ENCODE measurements at places on chromosomes 4 and X. TPM values are rescaled to one million over a fixed set of nuclear protein-coding genes. Genes with fewer than 3 reads are reported as not detected.

DNA sequence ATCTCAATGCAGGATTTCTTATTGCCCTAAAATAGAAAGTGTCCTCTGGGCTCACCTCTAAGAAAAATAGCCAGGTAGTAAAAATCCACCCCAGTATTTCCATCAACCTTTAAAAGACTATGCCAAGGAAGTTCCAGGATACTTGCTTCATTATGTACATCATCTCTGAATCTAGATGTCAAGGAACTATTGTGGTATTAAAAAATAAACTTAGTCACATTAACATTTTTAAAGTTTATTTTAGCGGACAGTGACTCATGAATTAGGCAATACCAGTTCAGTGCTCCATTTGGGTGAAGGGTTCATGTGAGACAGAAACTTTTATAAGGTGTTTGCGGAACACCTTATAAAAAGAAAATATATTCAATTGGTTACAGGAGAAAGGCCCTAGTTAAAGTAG lies 209.2 kb downstream of the ADAM29 start:
- no peak for DNase-seq

The WDR19 gene
- total RNA-seq: 16.0 TPM

DNA sequence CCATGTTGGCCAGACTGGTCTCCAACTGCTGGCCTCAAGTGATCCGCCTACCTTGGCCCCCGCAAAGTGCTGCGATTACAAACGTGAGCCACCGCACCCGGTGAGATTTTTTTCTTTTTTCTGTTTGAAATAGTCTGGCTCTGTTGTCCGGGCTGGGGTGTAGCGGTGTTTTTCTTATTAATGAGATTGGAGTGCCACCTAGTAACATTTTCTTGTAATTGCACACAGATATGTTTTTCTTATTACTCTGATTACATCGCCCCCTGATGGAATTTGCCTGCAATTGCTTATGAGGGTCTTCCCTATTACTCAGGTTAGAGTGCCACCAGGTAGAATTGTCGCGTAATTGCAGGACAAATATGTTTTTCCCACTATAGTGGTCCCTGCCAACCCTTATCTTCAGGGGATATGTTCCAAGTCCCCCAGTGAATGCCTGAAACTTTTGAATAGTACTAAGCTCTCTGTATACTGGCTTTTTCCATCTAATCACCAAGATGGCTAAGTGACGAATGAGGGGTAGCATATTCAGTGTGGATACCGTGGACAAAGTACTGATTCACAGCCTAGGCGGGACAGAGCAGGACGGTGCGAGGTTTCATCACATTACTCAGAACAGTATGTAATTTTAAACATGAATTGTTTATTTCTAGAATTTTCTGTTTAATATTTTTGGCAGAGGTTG lies 8.6 kb upstream of the PDHA1 start:
- DNase-seq: no peak

DNA sequence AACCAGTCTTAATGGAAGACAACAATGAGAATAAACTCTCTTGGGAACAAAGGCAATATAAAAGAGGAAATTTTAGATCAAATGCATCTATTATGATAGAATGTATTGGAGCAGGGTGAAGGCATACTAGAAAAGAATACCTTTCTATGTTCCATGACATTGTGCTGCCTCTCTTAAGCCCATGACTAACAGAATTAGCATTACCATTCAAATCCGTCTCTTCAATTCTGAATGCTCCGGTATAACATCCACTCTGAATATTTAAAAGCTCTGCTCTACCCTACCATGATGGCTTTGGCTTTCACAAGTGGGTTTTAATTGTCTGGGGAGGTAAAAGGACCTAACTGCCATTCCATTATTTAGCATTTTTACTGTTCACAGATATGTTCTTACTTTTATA lies 1878.4 kb downstream of the ARAP2 start:
- DNase-seq: no peak

DNA sequence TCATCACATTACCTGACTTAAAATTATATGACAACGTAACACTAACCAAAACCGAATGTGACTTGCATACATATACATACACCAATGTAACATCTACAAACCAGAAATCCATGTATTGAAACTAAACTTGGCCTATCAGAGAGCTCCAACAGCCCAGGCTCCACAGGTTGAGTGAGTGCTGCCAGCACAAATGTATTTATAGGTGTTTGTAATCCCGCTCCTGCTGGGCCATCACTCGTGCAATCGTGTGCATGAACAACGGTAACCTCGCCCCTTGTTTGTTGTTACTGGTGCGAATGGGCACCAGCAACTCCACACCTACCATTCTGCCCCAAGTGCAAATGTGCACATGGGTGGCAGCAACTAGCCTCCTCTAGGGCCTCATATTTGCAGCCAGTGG lies 285.7 kb upstream of the ZCCHC13 start:
- no peak for DNase-seq

DNA sequence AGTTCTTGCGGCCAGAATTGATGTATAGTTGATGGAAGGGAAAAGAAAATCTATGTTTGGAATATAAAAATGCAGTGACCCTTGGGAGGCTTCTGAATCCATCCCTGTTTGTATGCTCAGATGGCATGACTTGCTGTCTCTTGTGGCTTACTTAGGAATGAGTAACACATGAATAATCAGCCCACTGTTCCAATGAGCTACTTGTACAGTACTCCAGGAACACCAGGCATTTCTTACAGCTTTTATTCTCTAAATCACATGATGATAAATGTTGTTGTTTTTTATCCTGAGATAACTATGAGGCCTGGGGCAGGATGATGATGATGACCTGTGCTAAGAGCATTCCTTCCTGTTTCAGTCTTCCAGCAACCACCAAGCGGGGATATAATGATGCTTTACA lies 18.9 kb downstream of the TMPRSS11E start:
- DNase-seq: no peak

The PNMA6F gene
- total RNA-seq: not detected

DNA sequence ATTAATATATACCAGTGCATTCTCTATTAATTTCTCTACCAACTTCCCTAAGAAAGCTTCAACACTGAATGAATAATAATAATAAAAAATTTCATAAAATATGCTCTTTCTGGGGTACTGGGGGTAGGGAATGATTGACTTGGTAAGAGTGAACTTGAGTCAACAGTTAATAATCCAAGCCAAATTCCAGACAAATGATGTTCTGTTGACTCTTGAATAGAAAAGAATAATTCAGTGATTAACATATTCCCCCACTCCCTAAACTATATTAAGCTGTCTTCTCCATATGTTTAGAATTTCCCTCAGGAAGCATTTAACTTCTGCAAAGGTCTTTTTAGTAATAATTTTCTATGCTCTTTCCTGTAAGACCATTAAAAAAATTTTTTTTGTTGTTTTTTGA lies 12.3 kb downstream of the PGRMC2 start:
- DNase-seq: no peak
